ENCODE measurements at places on chromosomes 12 and 14. TPM values are rescaled to one million over a fixed set of nuclear protein-coding genes. Genes with fewer than 3 reads are reported as not detected.

PPFIA2 gene
- not detected for total RNA-seq

IAPP gene
- not detected for total RNA-seq

KRR1 gene
- total RNA-seq, result 96.6 TPM

SPIC gene
- total RNA-seq, result not detected

EVL gene
- total RNA-seq, result 174 TPM
